Amniotic stem cell (primary cell): ENCODE measurements at places on chromosomes 11 and 22.

DNA sequence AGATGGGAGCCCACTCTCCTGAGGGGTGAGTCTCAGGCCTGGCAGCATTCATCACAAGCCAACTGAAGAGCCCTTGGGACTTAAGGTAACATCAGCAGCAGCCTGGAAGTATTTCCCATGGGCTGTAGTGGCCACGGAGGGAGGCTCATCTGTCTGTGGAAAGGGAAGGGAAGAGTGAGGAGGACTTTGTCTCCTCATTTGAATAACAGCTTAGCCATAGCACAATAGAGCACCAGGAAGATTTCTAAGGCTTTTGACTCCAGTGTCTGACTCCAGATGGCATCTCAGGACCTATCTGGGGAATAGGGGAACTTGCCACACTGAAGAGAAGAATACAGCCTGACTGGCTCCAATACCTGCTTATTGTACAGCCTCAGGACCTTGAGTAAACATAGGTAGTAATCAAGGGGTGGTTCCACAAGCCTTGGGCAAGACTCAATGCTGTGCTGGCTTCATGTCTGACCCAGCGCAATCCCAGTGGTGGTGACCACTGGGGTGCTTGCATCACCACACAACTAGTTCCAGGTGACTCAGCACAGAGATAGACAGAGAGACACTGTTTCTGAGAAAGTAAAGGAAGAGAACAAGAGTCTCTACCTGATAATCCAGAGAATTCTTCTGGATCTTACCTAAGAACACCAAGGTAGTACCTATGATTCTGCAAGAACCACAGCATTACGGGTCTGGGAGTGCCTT, 510.5 kb upstream of the CCDC179 start:
- DNase-seq: no peak

DNA sequence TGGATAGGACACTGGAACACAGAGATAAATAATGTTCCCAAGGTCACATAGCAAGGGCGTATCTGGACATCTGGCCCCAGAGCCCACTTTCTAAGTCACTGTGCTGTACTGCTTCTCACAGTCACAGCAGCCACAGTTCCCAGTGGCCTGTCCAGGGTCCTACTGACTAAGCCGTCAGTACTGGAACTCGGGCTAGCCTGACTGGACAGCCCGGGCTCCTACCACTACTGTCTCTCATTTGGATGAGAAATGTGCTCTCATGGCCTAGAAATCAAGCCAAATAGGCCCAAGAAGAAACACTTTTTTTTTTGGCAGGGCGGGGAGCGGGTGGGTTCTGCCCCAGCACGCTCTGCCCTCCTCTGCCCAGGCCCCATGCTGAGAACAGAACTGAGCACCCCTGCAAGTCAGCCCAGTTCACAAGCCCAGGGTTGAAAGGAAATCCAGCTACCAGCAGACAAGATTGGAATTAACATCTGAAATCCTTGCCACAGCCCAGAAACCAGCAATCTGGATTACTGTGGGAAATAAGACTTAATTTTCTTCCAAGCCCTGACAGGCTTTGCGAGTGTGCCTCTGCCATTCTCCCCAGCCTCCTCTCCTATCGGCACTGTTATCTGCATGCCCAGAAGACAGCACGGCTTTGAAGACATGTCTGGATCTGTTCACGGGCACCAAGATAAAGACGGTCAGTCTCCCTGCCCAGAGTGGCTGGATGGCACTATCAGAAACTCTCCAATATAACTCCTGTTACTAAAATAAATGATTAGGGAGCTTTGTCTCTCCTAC, 182.9 kb upstream of the NCAM1 start:
- no peak for DNase-seq

DNA sequence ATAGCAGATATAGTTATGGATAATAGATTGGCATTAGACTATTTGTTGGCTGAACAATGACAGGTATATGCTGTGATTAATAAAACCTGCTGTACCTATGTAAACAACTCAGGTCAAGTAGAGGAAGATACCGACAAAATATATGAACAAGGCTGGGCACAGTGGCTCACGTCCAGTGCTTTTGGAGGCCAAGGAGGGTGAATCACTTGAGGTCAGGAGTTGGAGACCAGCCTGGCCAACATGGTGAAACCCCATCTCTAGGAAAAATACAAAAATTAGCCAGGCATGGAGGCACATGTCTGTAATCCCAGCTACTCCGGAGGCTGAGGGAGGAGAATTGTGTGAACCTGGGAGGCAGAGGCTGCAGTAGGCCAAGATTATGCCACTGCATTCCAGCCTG, 14.0 kb upstream of the CHKA start:
- no peak for DNase-seq

DNA sequence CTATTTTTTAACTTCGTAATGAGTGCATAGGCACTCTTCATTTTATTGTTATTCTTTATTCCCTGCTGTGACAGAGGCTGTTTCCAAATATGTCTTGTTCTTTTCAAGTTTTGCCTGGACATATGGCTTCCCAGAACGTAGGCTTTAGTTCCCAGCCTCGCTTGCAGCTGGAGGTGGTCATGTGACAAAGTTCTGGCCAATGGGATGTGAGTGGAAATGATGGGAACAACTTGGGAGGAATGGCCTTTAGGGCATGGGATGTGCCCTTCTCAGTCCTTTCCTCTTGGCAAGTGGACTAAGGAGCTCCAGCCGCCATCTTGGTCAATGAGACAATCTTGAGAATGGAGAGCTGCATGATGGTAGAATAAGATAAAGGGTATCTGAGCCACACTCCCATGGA, 70.8 kb upstream of the EIF3D start:
- no peak for DNase-seq

- no peak for DNase-seq
These were observed 26.6 kb downstream of the SC5D start for GRCh38 chr11:121318848-121319834.

DNA sequence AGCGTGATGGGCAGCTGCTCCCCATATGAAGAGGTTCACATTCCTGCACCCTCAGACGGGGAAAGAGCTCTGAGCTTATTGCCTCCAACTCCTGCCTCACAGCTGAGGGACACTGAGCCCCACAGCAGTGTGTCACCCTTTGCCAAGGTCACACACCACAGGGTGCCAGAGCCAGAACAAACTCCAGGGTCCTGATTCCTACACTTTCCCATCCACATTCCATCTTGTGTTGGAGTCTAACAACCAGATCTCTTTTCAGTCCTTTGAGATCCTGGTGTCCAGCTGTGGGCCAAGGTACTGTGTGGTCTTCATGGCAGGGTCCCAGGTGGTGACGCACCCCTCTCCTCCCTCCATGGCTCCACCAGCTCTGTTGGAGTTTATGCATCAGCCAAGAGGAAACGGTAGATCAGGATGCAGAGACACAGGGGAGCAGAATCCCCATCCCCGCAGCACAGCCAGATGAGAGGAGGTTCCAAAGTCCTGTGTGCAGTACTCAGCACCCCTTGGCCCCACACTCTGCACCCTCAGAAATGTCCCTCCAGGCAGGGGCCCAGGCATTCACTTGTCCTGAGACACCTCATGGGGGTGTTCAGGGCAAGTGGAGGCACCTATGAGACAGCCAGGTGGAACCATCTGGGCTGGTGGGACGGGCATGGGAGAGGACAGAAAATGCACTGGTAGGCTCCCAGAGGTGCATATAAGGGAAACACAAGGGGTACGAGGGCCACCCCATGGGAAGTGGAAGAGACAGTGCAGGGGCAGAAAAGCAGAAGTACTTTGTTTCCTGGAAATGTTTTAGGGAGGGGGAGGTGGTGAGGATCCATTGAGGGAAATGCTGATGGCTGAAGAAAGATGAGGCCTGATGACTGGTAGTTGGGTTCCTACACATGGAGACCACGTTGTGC, 32.6 kb upstream of the GNAZ start:
- no peak for DNase-seq

- DNase-seq: no peak
These were observed 698.8 kb downstream of the BRD1 start for GRCh38 chr22:49128874-49129273.

DNA sequence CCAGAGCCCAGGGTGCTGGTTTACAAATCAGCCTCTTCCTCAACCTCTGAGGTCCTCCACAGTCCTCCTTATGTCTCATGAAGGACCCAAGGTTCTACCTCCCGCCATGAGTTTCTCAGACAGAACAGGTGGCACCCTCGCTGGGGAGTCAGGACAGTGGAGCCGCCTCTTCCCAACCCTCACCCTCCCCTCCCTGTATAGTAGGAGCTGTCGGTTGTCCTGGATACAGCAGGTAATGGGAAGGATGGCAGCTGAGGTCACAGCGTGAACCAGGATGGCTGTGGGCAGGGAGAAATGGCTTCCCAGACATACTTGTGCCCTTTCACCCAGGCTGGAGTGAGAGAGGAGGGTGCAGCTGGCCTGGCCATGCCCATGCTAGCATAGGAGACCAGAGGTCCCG, 134.6 kb downstream of the CHST1 start:
- DNase-seq: no peak

DNA sequence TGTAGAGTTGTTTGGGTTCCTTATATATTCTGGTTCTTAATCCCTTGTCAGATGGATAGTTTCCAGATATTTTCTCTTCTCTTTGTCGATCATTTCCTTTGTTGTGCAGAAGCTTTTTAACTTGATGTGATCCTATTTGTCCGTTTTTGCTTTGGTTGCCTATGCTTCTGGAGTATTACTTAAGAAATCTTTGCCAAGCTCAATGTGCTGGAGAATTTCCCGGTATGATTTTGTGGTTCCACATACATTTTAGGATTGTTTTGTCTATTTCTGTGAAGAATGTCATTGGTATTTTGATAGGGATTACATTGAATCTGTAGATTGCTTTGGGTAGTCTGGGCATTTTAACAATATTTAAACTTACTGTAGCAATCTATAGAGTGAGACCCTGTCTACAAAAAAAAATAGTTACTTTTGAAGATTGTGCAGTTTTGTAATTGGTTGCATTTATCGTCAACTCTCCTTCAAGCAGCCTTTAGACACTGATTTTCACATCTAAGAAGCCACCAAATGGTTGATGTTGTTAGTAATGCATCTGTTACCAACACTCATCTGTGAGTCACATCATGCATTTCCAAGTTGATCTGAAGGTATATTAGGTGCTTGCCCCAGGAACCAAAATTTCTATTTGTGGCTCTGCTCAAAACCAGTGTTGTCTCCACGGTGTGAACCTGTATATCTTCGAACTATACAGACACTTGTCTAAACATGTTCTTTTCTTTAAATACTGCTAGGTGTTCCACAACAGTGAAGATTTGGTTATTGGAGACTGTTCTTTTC, 21.4 kb downstream of the XRCC6 start:
- DNase-seq: no peak

DNA sequence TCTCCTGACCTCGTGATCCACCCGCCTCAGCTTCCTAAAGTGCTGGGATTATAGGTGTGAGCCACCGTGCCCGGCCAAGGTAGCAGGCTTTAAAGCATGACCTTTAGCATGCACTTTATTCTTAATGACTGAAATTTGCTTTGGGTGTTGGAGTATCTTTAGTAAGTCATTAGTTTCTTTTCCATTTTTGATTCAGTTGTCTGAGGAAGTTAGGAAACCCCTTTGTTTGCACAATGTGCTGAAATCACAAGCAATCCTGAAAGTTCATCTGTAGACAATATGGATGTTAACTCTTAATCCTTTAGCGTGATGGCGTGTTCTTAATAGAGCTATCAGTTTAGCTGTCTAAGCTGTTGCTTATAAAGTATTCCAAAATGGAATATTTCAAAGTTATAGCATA, 16.8 kb downstream of the SDHD start:
- no peak for DNase-seq

DNA sequence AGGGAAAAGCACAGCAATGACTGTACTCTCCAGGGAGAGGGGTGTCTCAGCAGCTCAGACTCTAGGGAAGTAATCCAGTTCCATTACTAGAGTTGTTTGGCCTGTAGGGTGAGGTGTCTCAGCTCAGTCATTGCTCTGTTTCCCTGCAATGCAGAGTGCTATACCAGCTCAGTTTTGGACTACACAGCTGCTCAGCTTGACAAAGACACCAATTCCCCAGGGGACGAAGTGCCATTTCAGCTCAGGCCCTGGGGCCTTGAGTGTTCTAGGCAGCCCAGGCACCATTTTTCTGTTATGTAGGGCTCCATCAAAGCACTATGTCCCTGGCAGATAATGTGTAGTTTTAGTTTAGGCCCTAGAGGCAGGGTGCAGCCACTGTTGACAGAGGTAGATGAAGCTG, 18.2 kb downstream of the CALCB start:
- no peak for DNase-seq

GRCh38 chr11:70364745-70365543, 33.4 kb upstream of the CTTN start:
- DNase-seq: no peak

- no peak for DNase-seq
These were observed 651.9 kb downstream of the NTM start for GRCh38 chr11:132022285-132022684.

- no peak for DNase-seq
These were observed 27.1 kb upstream of the APOA1 start for GRCh38 chr11:116864531-116864930.

DNA sequence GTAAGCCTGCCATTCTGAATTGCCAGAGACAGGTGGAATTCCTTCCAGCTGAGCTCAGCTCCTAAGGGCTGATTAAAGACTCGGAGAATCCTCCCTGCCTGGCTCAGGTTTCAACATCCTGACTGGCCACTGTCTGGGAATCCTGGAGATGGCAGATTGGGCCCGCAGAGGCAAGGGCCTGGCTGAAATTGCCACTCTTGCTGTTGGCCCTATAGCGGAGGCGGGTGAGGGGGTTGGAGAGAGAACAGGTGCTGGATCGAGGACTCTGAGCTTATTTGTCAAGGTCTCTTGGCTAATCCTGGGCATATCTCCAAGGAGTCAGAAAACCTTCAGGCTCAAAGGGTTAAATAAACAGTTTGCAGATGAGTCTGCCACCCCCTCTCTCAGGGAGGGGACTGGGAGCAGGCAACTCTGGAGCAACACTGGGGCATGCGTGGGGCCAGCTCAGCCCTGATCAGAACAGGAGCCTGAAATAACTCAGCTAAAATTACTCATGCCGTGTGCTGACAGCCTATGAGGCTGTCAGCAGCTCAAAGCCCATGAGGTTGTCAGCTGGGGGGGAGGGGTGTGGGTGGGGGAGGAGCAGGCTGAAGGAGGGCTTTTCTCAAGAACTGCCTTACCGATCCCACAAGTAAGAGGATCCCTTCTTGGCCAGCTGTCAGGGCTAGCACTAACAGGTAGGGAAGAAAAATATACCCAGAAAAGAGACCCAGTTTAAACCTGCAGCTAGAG, 14.7 kb upstream of the MFRP start:
- DNase-seq: peak; percentile 32

DNA sequence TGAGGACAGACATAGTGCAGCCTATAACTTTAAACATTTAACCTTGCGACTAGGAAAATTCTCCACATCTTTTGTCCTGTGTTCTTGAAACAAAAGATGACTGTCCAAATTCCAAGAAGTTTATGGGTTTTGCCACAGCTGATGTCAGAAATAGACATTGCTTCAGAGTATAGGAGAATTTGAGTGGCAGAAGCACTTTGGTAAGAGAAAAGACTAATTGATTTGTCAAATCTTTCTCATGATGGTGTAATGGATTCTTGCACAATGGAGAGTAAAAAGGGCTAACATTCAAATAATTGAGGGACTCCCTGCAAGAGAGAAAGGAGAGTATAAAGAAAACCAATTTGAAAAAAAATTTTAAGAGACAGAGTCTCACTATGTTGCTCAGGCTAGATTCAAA, 25.3 kb downstream of the C11orf58 start:
- DNase-seq: no peak

- DNase-seq: no peak
These were observed 36.7 kb upstream of the CLMP start for GRCh38 chr11:123231777-123232176.
